ENCODE measurements at places on chromosomes 4 and X. TPM values are rescaled to one million over a fixed set of nuclear protein-coding genes. Genes with fewer than 3 reads are reported as not detected.

PAGE4 gene
- 1.3 TPM for total RNA-seq

DNA sequence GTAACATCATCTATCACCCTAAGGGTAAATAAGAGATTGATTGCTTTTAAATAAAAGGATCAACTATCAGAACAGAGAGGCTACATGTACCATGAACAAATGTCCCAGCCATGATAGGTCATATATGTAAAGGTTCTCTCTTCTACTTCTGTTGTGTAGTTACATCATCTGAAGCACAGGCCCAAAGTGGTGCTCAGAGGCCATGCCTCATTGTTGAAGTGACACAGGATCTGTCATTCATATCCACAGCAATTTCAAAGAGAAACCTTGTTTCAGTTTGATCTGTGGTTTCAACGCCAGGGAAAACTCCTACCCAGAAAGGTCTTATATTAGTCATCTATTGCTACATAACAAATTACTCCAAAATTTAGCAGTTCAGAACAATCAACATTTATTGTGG is 269.2 kb upstream of the MAOA start:
- DNase-seq = no peak

GRCh38 chr4:79317711-79318110 is 8.2 kb downstream of the NAA11 start:
- DNase-seq = no peak

- DNase-seq = no peak
These were observed 480.5 kb upstream of the FSTL5 start for GRCh38 chr4:162644346-162644745.

- DNase-seq = no peak
These were observed 40.6 kb upstream of the SORCS2 start for GRCh38 chr4:7151668-7152227.

NEIL3 gene
- 12.9 TPM for total RNA-seq

DNA sequence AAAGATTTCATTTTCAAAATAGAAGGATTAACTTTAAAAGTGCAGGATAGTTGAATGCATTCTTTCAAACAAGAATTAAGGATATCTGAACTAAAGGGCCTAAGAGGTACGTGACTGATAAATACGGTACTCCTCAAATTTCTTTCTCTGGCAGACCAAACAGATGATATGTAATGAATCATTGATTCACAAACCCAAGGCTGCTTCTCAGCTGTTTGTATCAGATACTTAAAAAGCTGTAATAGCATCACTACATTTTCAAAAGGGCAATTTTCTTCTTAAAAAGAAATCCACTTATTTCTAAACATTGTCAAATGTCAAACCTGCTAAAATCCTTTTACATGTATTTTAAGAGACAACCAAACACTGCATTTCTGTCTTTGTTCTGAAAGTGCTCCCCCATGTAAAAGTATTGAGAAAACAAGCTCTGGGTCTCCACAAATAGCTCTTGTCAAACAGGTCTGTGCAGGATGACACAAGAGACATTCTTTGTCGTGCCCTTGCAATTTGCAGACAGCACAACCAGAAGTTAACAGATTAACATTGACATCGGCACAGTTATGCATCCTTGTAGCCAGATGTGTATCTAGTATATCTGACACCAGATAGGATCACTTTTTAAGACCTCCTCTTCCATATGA is 82.0 kb downstream of the MANBA start:
- no peak for DNase-seq
